ENCODE measurements at places on chromosomes 6 and 20.

- DNase-seq: no peak
These were observed 198.7 kb downstream of the MOXD1 start for GRCh38 chr6:132202574-132202973.

DNA sequence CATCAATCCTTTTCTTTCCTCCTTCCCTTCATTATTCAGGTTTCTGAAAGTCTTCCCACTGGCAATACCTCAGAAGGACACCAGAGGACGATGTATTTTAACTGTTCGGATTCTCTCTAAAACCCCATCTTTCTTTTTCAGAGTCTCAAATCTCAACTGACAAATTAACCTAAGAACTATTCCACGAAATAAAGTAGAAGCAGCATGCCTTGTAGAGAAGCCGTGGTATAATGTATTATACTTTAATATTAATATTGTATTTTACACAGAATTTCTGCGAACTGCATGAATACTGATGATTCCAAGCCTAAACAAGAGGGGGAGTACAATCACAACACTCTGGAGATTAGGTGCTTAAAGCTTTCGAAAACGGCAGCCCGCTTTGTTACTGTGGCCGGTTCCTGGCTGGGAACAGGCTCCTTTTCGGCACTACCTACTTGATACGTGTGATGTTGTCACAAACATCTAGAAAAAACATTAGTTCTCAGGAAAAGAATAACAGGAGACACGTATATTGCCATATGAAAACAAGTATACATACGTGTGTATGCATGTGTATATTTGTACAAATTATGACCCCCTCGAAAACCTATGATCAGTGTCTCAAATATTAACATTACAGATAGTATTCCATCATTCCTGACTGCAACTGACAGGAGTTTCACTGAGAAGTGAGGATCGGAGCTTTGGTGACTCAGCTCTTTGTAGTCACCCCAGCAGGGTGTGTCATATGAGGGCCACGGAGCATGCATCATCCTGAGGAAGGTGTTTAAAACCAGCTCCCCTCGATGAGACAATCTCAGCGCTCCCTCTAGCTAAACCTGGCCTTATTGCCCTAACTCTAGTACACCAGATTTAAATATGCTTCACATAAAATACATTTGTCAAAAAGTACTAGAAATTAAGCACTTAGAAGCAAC is 319.7 kb upstream of the TCF21 start:
- no peak for DNase-seq

DNA sequence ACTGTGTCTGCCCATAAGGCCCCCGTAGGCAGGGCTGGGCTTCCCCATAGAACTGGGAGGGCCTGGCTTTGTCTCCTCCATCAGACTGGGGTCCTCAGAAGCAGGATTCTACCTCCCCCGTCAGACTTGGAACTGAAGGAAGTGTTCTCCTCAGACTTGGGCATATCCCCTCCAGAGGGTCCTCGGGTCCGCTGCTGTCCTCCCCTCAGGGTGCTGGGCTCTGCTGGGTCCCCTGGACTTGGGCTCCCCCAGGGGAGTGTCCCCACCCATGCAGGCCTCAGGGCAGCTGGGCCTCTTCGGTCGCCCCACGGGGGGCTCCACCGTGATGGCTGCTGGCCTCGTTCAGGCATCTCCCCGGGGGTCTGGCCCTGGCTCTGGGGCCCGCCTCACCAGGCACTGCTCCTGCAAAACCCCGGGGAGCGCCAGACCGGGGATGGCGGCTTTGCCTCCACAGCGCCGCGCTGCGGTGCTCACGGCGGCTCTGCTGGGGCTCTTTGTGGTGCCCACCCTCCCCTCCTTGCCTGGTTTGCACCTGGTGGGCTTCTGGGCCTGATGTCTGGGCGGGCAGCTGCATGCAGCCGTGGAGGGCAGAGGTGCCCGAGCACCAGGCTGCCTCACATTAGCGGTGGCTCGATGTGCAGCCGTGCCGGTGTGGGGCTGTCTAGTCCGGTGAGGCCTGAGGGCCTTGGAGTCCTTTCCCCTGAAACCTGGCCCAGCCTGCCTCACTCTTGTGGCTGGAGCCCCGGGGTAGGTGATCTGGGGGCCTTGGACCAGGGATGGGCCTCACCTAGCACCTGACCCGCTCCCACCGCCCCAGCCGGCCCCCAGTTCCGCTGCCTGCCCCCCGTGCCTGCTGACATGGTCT is 13.9 kb downstream of the COL20A1 start:
- DNase-seq: no peak

- no peak for DNase-seq
These were observed 65.0 kb upstream of the SIRPA start for GRCh38 chr20:1830240-1830639.

- DNase-seq: no peak
These were observed 156.5 kb upstream of the INSM1 start for GRCh38 chr20:20211274-20211987.

GRCh38 chr20:63881451-63882226 is 13.3 kb upstream of the DNAJC5 start:
- no peak for DNase-seq

- no peak for DNase-seq
These were observed 26.3 kb downstream of the SUN5 start for GRCh38 chr20:32978009-32978335.

Data from D721Med (cell line).